RWPE2 (cell line): ENCODE measurements at places on chromosomes 4 and X.

DNA sequence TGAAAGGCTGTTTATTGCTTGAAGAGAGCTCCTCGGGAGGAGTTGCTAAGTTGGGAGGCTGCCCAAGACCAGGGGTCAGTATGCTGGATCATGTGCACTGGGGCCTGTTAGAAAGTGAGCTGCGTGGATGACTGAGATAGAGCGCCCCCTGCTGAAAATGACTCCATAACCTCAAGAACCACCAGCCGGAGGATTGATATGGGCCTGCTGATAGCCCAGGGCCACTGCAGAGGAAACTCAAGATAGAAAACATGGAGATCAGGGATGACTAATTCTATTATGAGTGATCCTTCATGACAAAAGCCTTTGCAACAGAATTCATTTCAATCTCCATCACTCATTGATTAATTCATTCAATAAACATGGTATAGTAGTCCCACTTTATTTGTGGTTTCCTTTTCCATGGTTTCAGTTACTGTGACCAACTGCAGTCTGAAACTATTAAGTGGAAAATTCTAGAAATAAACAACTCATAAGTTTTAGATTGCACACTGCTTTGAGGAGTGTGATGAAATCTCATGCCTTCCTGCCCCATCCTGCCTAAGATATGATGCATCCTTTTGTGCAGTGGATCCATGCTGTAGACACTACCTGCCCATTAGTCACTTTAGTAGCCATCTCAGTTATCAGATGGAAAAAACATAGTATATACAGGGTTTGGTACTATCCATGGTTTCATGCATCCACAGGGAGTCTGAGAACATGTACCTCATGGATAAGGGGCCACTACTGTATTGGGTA, 126.7 kb upstream of the MBNL3 start:
- no peak overlapping the region for H3K4me3 ChIP-seq
- no peak for DNase-seq
- H3K36me3 ChIP-seq = no peaks in the 10 kb centered on the region
- no peaks in the 10 kb centered on the region for H3K27me3 ChIP-seq

- DNase-seq = no peak
- no peak overlapping the region for H3K4me3 ChIP-seq
- no peak overlapping the region for H3K27ac ChIP-seq
- H3K4me1 ChIP-seq = peaks cover 8% of the 10 kb centered on the region
Measured at GRCh38 chr4:23083391-23083790, 390.7 kb downstream of the GBA3 start.

DNA sequence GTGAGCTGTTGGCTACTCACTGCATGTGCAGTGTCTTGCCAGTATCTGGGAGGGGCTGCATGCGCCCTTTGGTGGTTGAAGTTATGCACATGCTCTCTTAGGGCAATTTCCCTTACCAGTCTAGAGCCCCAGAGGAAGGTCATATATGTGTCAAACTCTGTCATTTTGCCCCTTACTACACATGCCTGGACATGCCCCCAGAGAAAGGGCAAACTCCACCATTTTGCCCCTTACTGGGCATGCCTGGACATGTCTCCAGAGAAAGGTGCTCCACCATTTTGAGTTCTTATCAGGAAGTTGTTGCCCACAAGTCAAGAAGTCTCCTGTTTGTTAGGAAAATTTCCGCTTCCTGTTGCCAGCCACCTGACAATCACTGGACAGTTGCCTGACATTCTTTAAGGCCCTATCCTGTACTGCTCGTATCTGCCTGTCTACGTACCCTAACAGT, 56.4 kb upstream of the PLAC8 start:
- no peaks in the 10 kb centered on the region for H3K27me3 ChIP-seq
- H3K27ac ChIP-seq = no peak overlapping the region
- DNase-seq = no peak
- no peaks in the 10 kb centered on the region for H3K4me1 ChIP-seq

GRCh38 chr4:122221322-122221721, 69.2 kb downstream of the BLTP1 start:
- DNase-seq = no peak
- peaks cover 43% of the 10 kb centered on the region for H3K36me3 ChIP-seq
- H3K27ac ChIP-seq = no peak overlapping the region
- H3K4me1 ChIP-seq = no peaks in the 10 kb centered on the region

GRCh38 chr4:121510341-121510874, 129.6 kb upstream of the QRFPR start:
- H3K4me3 ChIP-seq = no peak overlapping the region
- no peaks in the 10 kb centered on the region for H3K36me3 ChIP-seq
- H3K27me3 ChIP-seq = no peaks in the 10 kb centered on the region
- no peak for DNase-seq

- no peak for DNase-seq
- no peaks in the 10 kb centered on the region for H3K4me1 ChIP-seq
- H3K36me3 ChIP-seq = no peaks in the 10 kb centered on the region
- no peak within 1 kb of the TSS for H3K27ac ChIP-seq
- no peak within 1 kb of the TSS for H3K4me3 ChIP-seq
Measured at GRCh38 chr4:183320211-183321059, at the start of gene CLDN22. Gene CLDN22 (minus strand): TSS chr4:183320276. CDS start chr4:183320218, 58 bp downstream.

DNA sequence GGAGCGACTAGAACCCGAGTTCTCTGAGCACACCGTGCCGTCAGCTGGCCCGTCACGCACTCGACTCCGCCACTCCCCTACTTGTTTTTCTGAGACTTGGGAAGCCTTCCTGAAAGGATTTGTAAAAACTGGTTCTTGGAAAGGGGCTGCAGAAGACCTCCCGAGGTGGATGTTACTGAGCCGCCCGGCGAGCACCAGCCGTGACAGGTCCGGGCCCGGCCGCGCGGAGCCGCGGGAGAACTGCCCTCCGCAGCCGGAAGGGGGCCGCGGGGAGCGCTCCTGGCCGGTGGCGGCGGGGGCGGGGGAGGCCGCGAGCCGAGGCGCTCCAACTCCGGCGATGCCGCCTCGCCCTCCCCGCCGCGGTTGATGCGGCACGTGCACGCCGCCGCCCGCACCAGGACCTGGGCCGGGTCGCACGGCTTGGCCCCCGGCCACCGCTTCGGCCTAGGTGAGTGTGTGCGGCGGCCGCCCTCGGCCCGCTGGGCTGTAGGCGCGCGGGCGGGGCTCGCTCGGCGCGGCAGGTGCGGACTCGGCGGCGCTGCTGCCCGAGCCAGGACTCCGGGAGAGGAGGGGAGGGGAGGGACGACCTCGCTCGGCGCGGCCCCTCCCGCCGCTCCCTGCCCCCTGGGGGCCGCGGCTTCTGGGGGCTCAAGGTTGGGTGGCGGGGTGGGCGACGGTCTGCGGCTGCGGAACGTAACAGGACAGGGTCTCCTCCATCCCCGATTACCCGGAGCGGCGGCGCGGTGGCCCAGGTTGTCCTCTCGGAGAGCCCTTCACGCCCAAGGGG, 1.7 kb downstream of the SPRY1 start:
- H3K36me3 ChIP-seq = peaks cover 12% of the 10 kb centered on the region; the same call in 1 of the 2 replicates
- no peaks in the 10 kb centered on the region for H3K27me3 ChIP-seq
- H3K4me1 ChIP-seq = no peaks in the 10 kb centered on the region
- peak overlapping the region; percentile 72 for H3K27ac ChIP-seq

GRCh38 chr4:134499074-134499473, 297.5 kb upstream of the PABPC4L start:
- no peak for DNase-seq

- 0 out of 2 replicates have a peak, but pooled peaks cover 7% of the 10 kb centered on the region for H3K36me3 ChIP-seq
- peaks cover 94% of the 10 kb centered on the region for H3K4me1 ChIP-seq
- no peak overlapping the region for H3K4me3 ChIP-seq
Measured at GRCh38 chr4:74111990-74112389, 13.0 kb upstream of the CXCL2 start.

DNA sequence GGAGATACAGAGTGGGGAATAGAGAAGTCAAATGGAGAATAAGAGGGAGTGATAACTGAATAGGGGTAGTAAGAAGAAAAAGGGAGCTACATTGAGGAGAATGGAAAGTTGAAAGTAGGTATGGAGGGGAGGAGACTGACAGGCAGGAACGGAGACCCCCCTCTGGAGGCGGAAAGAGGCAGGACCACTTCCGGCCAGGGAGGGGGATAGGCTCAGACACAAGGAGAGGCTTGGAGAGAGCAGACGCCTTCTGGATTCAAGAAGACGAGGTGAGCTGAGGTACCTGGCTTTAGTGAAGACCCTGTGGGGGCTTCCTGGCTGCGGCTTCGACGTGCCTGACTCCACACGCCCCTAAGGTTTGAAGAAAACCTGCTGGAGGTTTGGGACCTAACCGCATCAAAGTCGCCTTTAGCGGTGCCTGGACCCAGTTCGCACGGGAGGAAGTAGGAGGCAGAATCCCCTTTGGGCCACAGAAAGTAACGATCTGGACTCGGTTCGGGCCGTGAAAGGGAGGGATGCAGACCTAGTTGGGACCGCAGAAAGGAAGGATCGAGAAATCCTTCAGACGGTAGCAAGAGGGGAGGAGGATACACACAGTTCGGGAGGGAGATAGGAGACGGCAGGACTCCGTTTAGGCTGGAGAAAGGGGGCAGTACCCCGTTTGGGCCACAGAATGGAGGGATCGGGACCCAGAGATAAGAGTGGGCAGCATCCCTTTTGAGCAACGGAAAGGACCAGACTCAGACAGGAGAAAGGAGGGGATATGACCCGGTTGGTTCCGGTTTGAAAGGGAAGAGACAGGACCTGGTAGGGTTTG, at the start of gene TRO:
Gene TRO (plus strand): TSS at position 215 of the 817 bp plus-strand sequence. CDS start 1,423 bp downstream, outside the sequence.
- peak within 1 kb of the TSS; percentile 34 for H3K4me3 ChIP-seq
- no peak within 1 kb of the TSS for H3K27ac ChIP-seq
- no peaks in the 10 kb centered on the region for H3K4me1 ChIP-seq
- H3K36me3 ChIP-seq = no peaks in the 10 kb centered on the region
- H3K27me3 ChIP-seq = no peaks in the 10 kb centered on the region

GRCh38 chrX:79630033-79631009, 263.2 kb upstream of the ITM2A start:
- H3K27ac ChIP-seq = no peak overlapping the region
- no peaks in the 10 kb centered on the region for H3K4me1 ChIP-seq
- no peak overlapping the region for H3K4me3 ChIP-seq
- no peaks in the 10 kb centered on the region for H3K36me3 ChIP-seq
- no peak for DNase-seq
- no peaks in the 10 kb centered on the region for H3K27me3 ChIP-seq

DNA sequence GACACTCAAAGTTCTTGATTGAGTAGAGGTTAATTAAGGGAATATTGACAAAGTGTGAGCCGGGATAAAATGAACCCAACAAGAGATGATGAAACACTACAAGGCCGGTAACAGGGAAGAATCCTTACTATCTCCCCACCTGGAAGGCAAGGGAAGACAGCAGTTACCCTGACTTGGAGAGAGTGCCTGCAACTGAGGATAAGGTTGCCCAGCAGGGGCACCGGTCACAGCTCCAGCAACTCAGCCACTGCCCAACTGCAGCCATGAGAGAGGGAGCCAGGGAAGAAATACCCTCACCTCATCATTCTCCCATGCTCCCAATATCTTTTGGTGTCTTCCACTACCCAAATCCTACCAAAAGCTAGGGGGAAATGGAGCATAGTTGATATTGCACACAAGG, 212.7 kb downstream of the KCTD8 start:
- H3K27ac ChIP-seq = no peak overlapping the region
- no peaks in the 10 kb centered on the region for H3K27me3 ChIP-seq
- H3K4me1 ChIP-seq = no peaks in the 10 kb centered on the region
- no peaks in the 10 kb centered on the region for H3K36me3 ChIP-seq

DNA sequence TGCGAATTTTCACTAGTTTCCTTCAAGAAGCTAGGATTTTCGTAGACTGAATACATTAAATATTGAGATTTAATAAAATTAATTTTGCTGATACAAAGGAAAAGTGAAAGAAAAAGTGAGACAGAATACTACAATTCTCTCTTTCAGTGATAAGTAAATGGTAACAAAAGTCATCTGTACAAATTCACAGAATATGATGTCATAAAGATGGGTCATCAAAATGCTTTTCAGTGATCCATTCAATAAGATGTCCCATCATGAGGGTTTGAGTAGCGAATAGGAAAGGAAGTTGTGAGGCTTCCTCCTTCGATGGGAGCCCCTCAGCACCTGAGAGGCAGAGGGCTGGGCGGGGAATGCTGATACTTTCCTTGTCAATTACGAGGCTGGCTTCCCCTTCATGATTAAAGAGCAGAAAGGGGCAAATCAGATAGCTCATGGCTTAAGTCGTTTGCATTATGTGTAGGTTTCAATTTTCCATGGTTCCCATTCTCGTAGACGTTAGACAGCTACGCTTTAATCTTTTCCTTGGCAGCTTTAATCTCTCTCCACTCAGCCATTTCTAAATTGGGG, 108.8 kb upstream of the SORBS2 start:
- H3K27me3 ChIP-seq = no peaks in the 10 kb centered on the region
- no peaks in the 10 kb centered on the region for H3K36me3 ChIP-seq
- no peak for DNase-seq
- H3K4me3 ChIP-seq = no peak overlapping the region

GRCh38 chr4:187387739-187388138, 607.8 kb upstream of the ZFP42 start:
- H3K4me1 ChIP-seq = no peaks in the 10 kb centered on the region
- no peaks in the 10 kb centered on the region for H3K27me3 ChIP-seq
- no peak for DNase-seq
- H3K36me3 ChIP-seq = no peaks in the 10 kb centered on the region
- H3K27ac ChIP-seq = no peak overlapping the region

DNA sequence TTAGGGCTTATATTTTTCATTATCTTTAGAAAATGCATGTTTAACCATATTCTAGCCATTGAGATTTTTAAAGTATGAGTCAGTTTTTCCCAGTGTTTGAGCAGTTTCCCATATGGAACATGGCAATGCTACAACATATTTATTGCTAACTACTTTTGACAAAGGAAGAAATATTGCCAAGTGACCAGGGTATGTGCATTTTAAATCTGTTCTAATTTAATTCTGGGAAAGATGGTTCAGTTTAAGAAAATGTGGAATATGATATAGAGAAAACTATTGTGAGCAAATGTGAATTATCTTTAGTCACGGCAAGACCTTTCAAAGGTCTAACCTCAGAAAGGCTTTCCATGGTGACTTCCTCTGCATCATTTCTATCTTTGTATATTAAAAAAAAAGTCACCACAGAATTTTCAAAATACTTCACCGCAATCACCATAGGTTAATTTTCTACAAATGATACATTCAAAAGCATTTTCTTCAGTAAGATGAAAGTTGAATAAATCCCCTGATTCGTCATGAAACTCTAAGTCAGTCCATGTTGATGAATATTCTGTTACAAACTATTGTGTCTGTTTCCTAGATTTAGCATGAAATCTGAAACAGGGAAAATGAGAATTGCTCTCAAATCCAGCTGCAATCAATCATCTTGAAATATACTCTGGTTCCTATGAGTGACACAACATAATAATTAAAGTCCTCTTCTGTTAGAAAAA, 2349.0 kb upstream of the TENM3 start:
- no peak overlapping the region for H3K27ac ChIP-seq
- H3K36me3 ChIP-seq = no peaks in the 10 kb centered on the region
- no peak overlapping the region for H3K4me3 ChIP-seq
- H3K4me1 ChIP-seq = no peaks in the 10 kb centered on the region
- H3K27me3 ChIP-seq = no peaks in the 10 kb centered on the region
- no peak for DNase-seq

DNA sequence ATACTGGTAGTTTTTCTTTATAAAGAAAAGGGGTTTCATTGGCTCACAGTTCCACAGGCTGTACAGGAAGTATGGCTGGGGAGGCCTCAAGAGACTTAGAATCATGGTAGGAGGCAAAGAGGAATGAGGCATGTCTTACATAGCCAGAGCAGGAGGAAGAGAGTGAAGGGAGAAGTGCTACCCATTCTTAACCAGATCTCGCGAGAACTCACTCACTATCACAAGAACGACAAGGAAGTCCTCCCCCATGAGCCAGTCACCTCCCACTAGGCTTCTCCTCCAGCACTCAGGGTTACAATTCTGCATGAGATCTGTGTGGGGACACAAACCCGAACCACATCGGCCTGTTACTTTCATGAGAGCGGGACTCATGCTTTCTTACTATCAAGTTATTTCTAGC, 240.5 kb downstream of the TENM3 start:
- H3K4me3 ChIP-seq = no peak overlapping the region
- no peaks in the 10 kb centered on the region for H3K27me3 ChIP-seq
- H3K4me1 ChIP-seq = no peaks in the 10 kb centered on the region
- H3K36me3 ChIP-seq = no peaks in the 10 kb centered on the region
- no peak overlapping the region for H3K27ac ChIP-seq
